ENCODE measurements at places on chromosomes 2 and 18.

GRCh38 chr2:241617431-241618154 is 19.4 kb downstream of the THAP4 start:
- no peak for DNase-seq

- DNase-seq = no peak
Measured at GRCh38 chr18:24897461-24897860, 437.0 kb downstream of the HRH4 start.

DNA sequence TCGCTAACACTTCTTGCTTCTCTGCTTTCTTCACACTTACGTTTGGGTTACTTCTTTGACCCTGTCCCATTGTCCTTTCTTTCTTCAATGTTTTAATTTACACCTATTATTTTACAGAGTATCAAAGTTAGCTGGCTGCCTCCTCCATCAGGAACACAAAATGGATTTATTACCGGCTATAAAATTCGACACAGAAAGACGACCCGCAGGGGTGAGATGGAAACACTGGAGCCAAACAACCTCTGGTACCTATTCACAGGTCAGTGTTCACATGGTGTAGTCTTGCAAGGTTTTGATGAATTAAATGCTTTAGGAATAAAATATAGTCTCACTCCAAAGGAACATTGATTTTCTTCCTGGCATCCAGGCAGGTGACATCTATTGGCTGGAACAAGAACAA is 919.0 kb downstream of the MBD2 start:
- no peak for DNase-seq

- DNase-seq = peak; percentile 24
Measured at GRCh38 chr18:23131693-23132319, 3.5 kb upstream of the CABLES1 start.

DNA sequence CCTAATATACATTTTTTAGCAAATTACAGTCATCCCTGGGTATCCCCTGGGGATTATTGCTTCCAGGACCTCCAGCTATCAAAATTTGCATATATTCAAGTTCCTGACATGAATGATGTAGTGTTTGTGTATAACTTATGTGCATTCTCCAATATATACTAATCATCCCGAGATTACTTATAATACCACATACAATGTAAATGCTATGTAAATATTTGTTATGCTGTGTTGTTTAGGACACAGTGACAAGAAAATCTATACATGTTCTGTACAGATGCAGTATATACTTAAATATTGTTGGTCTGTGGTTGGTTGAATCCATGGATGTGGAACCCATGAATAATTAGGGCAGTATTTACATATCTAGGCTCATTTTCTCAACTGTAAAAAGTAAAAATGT is 1060.3 kb downstream of the DSC3 start:
- no peak for DNase-seq

- no peak for DNase-seq
Measured at GRCh38 chr18:36833120-36833519, 4.2 kb downstream of the KIAA1328 start.

DNA sequence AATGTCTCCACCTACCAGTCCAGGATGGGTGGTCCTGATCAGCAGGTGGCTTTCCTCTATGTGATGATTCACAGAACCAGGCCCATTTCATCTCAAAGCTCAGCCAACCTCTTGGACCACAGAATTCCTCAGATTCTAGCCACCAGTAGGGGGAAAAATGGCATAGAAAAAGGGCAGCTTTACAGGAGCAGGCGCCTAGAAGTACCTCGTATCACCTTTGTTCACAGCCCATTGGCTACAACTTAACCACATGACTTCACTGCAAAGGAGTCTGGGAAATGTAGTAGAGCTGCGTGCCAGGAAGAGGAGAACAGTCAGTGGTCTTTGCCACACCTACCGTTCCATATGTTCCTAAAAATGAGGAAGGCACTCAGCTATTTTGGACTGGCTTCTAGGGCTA is 62.8 kb upstream of the DTNA start:
- no peak for DNase-seq

DNA sequence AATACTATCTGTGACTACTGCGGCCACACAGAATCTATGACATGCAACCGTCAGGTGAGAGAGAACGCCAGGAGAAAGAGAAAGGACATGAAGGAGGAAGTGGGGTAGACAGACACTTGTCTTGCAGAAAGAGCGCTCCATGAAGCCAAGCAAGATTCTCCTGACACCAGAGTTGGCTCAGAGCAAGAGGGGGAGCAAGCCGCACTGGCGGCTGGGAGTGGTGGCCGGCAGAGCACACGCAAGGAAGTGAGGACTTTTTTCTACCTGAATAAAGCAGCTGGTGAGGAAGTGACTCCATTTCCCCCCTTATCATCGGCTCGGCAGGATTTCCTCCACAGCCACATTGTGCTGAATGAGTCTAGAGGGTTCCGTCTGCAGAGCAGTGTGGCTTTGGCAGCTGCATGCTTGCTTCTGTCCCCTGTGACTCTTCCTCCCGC is 181.6 kb downstream of the BCL2 start:
- DNase-seq = no peak

- DNase-seq = no peak
Measured at GRCh38 chr2:8543383-8544170, 138.3 kb upstream of the ID2 start.

- no peak for DNase-seq
Measured at GRCh38 chr2:58133395-58133794, 86.8 kb downstream of the VRK2 start.

DNA sequence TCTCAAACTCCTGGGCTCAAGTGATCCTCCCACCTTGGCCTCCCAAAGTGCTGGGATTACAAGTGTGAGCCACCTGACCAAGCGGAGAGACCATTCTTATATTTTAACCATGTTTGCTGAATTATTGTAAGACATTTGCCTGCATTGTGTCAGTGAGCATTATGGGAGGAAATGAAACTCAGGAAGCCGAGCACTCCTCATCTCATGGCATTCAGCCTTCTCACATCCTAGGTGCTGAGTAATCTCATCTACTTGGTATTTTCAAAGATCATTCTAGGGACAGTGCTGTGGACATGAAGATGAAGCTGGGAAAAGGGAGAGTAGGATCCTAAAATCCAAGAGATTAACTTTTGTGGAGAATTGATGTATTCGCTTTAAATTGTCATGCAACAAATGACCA is 66.1 kb downstream of the NAPG start:
- no peak for DNase-seq

DNA sequence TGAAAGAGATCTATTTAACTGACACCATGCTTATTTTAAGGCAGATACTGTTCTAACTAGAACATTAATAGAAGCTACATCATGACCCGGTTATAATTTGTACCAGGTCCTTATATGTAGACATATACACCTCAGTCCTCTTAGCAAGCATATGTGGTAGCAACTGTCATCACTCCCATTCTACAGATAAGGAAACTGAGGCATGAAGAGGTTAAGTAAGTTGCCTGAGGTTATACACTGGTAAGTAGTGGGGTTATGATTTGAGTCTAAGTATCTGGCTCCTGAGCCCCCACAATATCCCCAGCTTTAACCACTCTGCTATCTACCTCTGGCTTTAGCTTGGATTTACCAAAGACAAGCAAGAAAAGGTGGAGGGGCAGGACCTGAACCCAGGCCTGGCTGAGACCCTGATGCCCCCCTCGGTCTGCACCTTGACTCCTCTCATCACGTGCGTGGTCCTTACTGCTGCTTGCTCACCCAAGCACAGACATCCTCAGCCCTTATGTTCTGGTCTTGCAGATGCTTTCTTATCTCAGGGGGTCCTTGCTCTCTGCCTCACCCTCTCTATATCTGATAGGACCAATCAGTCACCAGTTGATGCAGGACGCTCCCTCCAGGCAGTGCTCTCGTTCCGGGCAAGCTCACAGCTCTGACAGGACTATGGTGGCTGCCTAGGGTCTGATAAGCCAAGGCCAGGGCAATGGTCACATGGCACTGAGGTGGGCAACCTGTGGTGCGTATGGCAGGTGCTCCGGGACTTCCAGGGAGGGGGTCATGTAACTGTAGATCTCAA is 4.0 kb downstream of the DYSF start:
- DNase-seq = no peak

DNA sequence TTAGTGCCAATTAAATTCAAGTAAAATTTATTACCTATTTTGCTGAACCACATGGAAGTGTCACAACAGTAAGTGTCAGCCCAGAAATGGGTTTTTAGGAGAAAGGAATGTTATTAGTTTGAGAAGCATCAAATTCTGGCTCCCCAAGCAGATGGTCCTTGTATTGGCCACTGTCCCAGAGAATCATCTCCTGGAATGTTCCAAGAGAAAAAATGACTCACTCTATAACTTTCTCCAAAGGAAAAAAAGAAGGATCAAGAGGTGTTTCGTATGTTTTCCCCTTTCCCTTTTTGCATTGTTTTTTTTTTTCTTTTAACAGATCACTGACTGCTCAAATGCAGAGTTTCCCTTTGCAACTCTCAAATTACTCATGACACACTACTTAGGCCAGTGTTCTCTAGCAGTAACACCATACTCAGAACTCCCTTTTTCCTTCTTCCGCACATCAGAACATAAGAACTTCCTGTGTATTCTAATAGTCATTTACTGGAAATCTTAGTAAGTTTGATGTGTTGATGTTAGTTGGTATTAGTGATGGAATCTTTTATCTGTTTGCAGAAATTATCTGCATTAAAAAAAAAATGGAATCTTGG is 390.3 kb downstream of the GPD2 start:
- no peak for DNase-seq

GRCh38 chr2:190896477-190896876 is 15.9 kb downstream of the GLS start:
- no peak for DNase-seq

GRCh38 chr18:14942275-14942674 is 194.3 kb downstream of the ANKRD30B start:
- no peak for DNase-seq

- DNase-seq = no peak
Measured at GRCh38 chr2:69493268-69493667, 56.0 kb upstream of the NFU1 start.

DNA sequence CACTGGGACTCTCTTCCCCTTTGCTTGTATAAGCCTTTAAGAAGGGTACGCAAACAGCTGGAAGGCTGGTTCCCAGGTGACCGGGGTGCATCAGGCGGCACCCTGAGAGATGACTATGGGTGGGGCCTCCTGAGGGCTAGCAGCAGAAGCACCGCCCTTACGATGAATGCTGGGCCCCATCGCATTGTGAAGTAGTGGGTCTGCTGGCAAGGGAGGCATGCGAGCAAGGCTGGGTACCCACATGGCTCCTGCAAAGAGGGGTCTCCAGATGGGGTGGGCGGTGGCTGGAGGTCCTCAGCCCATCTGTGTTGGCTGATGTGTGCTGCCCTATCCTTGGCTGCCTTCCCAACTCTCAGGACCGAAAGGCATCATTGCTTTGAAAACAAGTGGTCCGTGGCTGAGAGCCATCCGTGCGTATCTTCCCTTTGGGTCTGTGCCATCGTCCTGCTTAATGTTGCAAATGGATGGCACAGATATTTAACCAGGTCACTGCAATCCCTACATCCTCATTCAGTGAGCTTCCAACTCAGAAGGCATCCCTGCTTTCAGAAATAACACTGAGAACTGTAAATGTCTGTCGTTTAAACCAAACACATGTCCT is 83.5 kb upstream of the GPC1 start:
- DNase-seq = no peak

GRCh38 chr2:189178726-189179569 is 613 bp downstream of the COL5A2 start:
- no peak for DNase-seq

All from stimulated activated CD8-positive, alpha-beta memory T cell treated with anti-CD3 and anti-CD28 coated beads, Interleukin-15, amount 100 ng/mL, for 1 hour (primary cell).